ENCODE measurements at places on chromosomes 4 and X.

DNA sequence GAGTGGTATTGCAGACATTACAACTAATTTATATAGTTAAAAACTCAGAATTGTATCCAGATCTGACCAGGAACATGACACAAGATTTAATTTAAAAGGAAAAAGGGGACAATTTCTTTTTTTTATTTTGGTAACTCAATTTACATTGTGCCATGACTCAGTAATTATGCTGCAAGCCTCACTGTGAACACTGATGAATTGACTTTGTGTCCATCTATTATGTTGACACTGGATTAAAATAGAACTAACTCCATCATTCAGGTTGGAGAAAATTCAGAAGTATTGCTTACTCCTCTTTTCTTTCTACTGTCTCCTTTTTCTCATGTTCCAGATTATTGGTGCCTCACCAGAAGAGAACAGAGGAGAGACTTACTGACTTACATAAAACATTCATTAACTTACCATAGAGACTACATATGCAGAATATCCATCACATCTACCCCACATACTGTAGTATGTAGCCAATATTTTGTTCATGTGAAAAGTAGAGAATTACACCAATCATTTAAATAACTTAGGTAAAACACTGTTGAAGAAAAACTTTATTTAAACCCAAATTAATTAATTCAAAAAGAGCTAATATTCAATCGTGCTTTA, 15.8 kb upstream of the LEF1 start:
- no peak for DNase-seq

DNA sequence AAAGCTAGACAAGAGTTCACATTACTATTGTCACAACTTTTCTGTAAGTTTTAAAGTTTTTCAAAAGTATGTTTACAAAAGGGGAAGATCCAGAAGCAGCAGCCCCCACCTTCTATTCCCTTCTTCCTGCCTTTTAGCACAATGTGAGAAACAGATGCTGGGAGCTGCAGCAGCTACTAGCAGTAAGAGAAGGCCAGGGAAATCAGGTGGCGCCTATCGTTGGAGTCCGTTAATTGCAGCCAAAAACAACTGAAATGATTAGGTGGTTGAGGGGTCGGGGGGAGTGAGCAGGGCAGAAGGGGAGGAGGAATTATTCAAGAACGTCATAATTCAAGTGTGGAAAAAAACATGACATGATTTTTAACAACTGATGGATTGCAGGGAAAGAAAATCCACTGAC, 27.4 kb downstream of the FRYL start:
- DNase-seq: no peak

DNA sequence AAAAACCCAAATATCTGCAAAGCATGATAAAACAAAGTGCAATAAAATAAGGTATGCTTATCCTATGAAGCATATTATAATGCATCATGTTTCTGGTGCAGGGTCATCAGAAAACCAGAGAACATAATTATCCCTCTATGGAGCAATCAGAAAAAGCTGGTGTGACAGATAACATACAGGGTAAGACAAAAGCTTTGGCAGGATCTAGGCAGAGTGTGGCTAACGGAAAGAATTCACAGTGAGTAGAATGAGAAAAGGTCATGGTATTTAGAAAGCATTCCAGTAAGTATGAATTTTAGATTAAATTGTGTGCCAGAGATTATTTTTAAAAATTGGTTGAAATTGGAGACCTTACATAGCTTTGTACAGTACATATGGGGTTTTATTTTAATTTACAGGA, 29.0 kb upstream of the UGT2B4 start:
- DNase-seq: no peak

DNA sequence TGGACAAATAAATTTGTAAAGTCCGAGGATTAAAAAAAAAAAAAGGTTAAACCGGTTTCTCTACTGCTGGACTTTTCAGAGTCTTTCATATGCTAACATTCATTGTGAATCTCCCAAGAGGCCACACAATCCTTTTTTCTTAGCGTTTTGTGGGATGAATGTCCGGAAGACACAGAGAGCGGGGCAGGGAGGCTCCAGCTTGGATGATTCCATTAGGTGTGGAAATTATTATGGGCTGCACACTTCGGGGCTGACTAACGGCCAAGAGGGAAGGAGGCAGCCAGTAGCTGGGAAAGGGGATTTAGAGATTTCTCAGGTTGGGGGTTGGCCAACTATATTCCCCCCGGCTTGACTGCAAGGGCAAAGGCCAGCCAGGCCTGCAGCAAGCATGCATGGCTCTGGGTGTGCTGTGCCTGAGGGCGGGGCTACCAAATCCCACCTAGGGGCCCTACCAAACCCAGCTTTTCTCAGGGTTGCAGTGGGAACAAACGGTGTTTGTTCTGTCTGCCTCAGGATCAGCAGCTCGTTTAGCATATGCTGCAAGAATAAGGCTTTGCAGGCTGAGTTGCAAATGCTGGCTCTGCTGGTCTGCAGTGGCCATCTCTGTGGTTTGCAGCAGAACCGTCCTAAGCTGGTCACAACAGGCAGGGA, 28.6 kb downstream of the NYX start:
- no peak for DNase-seq

Measured in suppressor macrophage treated with lipopolysaccharide for 4 hours (primary cell).